ENCODE measurements at places on chromosomes 11 and 22. TPM values are rescaled to one million over a fixed set of nuclear protein-coding genes. Genes with fewer than 3 reads are reported as not detected.

- DNase-seq = no peak
Observed at GRCh38 chr11:44788536-44789261, 61.9 kb downstream of the TSPAN18 start.

Gene GP1BB
- not detected for total RNA-seq

Gene DEUP1
- not detected for total RNA-seq

Gene CD248
- 11.1 TPM for total RNA-seq

Gene PPFIBP2
- total RNA-seq = 19.9 TPM

DNA sequence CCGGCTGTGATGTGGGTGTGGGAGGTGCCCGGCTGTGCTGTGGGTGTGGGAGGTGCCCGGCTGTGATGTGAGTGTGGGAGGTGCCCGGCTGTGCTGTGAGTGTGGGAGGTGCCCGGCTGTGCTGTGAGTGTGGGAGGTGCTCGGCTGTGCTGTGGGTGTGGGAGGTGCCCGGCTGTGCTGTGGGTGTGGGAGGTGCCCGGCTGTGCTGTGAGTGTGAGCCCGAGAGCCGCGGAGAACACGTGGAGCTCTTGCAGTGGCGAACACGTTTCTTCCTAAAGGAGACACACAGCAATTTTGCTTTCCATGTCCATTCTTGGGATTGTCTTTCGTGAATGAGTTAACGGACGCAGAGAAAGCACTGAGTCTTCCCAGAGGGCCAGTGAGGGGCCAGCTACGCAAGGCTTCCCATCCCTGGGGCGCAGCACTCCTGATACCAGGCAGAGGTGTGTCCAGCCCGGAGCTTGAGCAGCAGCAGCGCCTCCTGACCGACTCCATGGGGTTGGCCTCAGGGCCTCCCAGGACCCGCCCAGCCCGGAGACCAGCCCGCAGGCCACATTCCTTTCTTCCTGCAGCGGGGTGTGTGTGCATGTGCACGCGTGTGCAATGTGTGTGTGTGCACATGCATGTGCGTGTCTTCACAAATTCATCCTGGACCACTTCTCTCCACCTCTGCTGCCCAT lies 245.0 kb upstream of the B3GAT1 start:
- DNase-seq = no peak

- no peak for DNase-seq
Observed at GRCh38 chr11:111352935-111353710, 26.0 kb downstream of the POU2AF1 start.

DNA sequence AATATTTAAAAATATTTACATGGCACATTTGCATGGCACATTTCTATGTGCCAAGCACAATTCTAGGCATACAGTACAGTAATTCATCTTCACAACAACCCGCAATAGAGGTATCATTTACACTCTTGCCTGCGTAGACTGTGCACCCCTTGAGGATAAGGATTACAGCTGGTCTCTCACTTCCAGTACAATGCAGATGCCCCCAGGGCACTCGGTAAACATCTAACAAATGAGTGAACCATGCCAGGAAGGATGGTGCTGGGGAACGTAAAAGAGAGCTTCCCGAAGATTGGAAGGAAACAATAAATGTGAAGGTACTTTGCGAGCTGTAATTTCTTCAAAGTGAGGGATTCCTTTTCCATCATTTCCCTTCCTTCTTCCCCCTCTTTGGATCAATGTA lies 1.3 kb downstream of the PRPF19 start:
- DNase-seq = no peak

Gene HTR3B
- total RNA-seq = not detected

Gene APOL1
- 17.6 TPM for total RNA-seq

Gene ATF4
- 214 TPM for total RNA-seq

Gene NEFH
- 0.12 TPM for total RNA-seq

DNA sequence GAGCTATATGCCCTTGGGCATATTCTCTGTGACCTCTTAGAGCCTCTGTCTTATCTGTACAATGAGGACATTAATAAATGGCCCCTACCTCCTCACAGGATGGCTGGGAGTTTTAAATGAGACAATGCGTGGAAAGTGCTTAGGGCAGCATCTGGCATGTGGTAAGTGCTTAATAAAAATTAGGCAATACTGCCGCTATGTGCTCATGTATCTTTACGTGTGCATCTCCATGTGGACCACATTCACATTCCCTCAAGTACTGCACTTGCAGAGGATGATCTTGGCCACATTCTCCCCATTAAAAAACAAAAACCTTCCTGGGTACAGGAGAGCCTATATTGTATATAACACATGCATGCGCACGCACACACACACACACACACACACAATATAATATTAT lies 19.1 kb upstream of the BSX start:
- DNase-seq = no peak

Gene MUC2
- total RNA-seq = not detected

Gene MMP11
- total RNA-seq = 32.3 TPM

- DNase-seq = no peak
Observed at GRCh38 chr11:122697636-122698167, 42.2 kb downstream of the UBASH3B start.

GRCh38 chr22:46612904-46613605 lies 7.1 kb upstream of the GRAMD4 start:
- no peak for DNase-seq

DNA sequence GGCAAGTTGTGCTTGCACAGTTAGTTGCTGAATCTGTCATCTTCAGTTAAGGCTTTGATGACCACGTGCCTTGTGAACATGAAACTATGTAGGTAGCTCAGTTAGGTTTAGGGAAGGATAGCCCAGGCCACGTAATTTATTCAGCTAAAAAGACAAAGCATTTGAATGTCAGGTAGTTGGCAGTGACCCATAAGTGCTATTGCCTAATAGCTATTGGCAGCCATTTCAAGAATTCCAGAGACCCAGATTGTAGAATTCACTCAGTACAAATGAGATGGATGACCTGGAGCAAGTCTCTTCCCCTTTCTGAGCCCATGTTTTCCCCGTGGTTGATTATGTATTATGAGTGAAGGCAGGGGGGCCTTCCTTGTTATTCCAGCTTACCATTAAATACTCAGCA lies 265.3 kb upstream of the ANO5 start:
- no peak for DNase-seq

Gene CHCHD10
- total RNA-seq = 1,571 TPM

- no peak for DNase-seq
Observed at GRCh38 chr11:82734120-82734479, 436 bp upstream of the FAM181B start.

- DNase-seq = no peak
Observed at GRCh38 chr11:19951558-19952115, 208.6 kb downstream of the DBX1 start.

Gene PHLDA2
- 0.99 TPM for total RNA-seq

GRCh38 chr22:50609599-50609998 lies 9.0 kb downstream of the MAPK8IP2 start:
- DNase-seq = no peak

Gene OR10D3
- total RNA-seq = not detected

DNA sequence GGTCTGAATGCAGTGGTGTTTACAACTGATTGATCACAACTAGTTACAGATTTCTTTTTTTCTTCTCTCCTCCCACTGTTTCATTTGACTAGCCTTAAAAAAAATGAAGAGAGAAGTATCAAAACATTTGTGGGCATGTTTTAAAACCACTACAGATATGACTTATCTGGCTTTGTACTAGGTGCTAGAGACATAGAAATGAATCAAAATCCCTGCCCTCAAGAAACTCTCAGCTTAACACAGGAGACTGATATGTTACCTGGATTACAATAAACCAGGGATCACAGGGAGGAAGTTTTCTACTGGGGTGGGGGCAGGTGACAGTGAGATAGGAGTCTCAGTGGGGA lies 25.2 kb upstream of the CTR9 start:
- no peak for DNase-seq

DNA sequence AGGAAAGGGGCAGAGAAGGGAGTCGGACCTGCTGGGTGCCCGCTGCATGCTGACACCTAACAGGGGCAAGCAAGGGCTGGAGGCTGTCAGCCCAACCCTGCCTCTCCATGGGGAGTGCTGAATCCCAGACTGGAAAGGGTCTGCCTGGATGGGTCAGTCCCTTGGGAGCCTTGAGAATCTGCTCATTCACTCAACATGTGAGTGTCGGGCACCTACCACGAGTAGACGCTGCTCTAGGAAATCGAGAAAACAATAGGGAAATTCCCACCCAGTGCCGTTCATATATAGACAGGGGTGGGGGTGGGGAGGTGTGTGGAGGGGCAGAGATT lies 4.4 kb upstream of the CTSD start:
- DNase-seq = no peak

Gene YPEL4
- 1.2 TPM for total RNA-seq

Gene CUL5
- total RNA-seq = 38.3 TPM

DNA sequence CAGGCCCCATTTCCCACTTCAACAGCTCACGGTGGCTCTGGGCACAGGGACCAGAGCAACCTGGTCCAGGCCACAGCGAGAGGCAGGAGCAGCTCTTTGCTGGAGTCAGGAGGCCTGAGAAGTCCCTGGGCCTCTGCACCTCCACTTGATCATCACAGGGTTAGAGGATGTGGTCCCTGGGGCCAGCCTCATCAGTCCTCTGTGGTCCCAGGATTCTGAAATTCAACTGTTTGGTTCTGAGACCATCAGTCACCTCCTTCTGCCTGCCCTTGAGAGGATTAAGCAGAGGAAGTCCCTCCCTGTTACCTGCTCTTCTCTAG lies 24.9 kb upstream of the CBX7 start:
- DNase-seq = no peak

Gene C22orf23
- total RNA-seq = 0.30 TPM

Gene LRRC74B
- not detected for total RNA-seq

GRCh38 chr11:45187375-45187774 lies 40.9 kb downstream of the PRDM11 start:
- no peak for DNase-seq

Gene KDM4D
- total RNA-seq = 0.59 TPM

Gene RNF26
- 13.2 TPM for total RNA-seq

Data from left ventricle myocardium superior (tissue), 1 donor.